Endodermal cell (in vitro differentiated cells): ENCODE measurements at places on chromosomes 5 and 9. TPM values are rescaled to one million over a fixed set of nuclear protein-coding genes. Genes with fewer than 3 reads are reported as not detected.

FPGS gene
- 65.8 and 76.4 TPM in 2 replicates for total RNA-seq

SPATA31C1 gene
- not detected in 3 replicates for total RNA-seq

STC2 gene
- 4.6 to 116 TPM (median 7.2 TPM) in 3 replicates for total RNA-seq

GABRB2 gene
- total RNA-seq = 0.66 and 0.77 TPM in 2 replicates

UIMC1 gene
- total RNA-seq = 48.0 and 50.8 TPM in 2 replicates

EPB41L4B gene
- total RNA-seq = 6.4 and 6.9 TPM in 2 replicates

ANKRD34B gene
- total RNA-seq = 0.14 and 0.20 TPM in 2 replicates

GPR21 gene
- 1.0 to 1.5 TPM (median 1.2 TPM) in 3 replicates for total RNA-seq

PCDHGA3 gene
- 2.7 and 4.3 TPM in 2 replicates for total RNA-seq

RAI14 gene
- 87.5 and 88.8 TPM in 2 replicates for total RNA-seq

UNC13B gene
- total RNA-seq = 42.4 to 57.2 TPM (median 53.0 TPM) in 3 replicates

PTGR1 gene
- 175 and 204 TPM in 2 replicates for total RNA-seq

BTNL9 gene
- not detected in 2 replicates for total RNA-seq

SPINK6 gene
- total RNA-seq = not detected in 3 replicates

WDR31 gene
- 7.4 to 9.0 TPM (median 8.4 TPM) in 3 replicates for total RNA-seq

SMIM33 gene
- not detected in 3 replicates for total RNA-seq

TTLL11 gene
- 0.68 and 1.0 TPM in 2 replicates for total RNA-seq

KCTD16 gene
- total RNA-seq = 0.27 and 0.29 TPM in 2 replicates

OR1L8 gene
- not detected in 3 replicates for total RNA-seq

SPATA31A3 gene
- not detected in 2 replicates for total RNA-seq

C9orf153 gene
- 0.51 to 0.99 TPM (median 0.53 TPM) in 3 replicates for total RNA-seq

C5orf52 gene
- not detected in 3 replicates for total RNA-seq

SH3RF2 gene
- total RNA-seq = 2.2 and 2.6 TPM in 2 replicates

PCDHB13 gene
- 2.9 and 3.3 TPM in 2 replicates for total RNA-seq

PHYHD1 gene
- 13.8 to 15.2 TPM (median 15.0 TPM) in 3 replicates for total RNA-seq

SLC27A6 gene
- 4.2 to 7.2 TPM (median 6.9 TPM) in 3 replicates for total RNA-seq

CCNO gene
- total RNA-seq = 9.1 and 9.7 TPM in 2 replicates

PNPLA7 gene
- total RNA-seq = 2.0 to 2.3 TPM (median 2.2 TPM) in 3 replicates

UNC5A gene
- total RNA-seq = 0.84 and 1.4 TPM in 2 replicates

PCDHGC5 gene
- total RNA-seq = 1.0 and 1.8 TPM in 2 replicates

SLC46A2 gene
- not detected in 3 replicates for total RNA-seq
